GM23338 (cell line): ENCODE measurements at places on chromosomes 2 and 18. TPM values are rescaled to one million over a fixed set of nuclear protein-coding genes. Genes with fewer than 3 reads are reported as not detected.
A peak's percentile ranks its signal among the peaks of the same experiment; 100 is the strongest.

CCDC68 gene
- polyA plus RNA-seq: 2.0 and 3.7 TPM in 2 replicates

GAREM2 gene
- 3.8 and 4.1 TPM in 2 replicates for polyA plus RNA-seq

HOXD4 gene
- polyA plus RNA-seq: not detected in 2 replicates

SKOR2 gene
- 0.10 TPM in 1 of 2 replicates, not detected in the other for polyA plus RNA-seq

ZSCAN30 gene
- 7.0 and 12.3 TPM in 2 replicates for polyA plus RNA-seq

HOXD13 gene
- polyA plus RNA-seq: not detected in 2 replicates

DNA sequence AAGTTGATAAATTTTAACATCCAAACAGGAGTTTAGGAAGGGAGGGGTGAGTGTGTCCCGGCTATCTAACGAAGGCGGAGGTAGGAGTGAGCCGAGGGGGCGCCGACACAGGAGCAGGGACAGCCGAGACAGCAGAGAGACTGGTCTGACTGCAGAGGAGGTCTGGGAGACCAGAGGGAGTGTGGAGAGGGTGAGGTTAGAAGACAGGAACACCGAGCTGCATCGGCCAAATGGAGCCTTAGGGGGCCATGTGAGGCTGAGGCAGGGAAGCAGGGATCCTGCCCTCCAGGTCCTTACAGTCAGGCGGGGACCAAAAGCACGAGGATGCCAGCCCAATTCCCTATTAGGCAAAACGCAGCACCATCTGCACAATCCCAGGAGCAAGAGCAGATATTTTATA, 67.0 kb downstream of the SFXN5 start:
- DNase-seq: no peak

- DNase-seq: peak; percentile 5
These were observed 565.5 kb upstream of the CHAC2 start for GRCh38 chr2:53202063-53202462.

- no peak for DNase-seq
These were observed 6.8 kb upstream of the GAL3ST2 start for GRCh38 chr2:241769819-241770184.

GRCh38 chr18:987325-988186, 82.9 kb downstream of the ADCYAP1 start:
- no peak for DNase-seq

DNA sequence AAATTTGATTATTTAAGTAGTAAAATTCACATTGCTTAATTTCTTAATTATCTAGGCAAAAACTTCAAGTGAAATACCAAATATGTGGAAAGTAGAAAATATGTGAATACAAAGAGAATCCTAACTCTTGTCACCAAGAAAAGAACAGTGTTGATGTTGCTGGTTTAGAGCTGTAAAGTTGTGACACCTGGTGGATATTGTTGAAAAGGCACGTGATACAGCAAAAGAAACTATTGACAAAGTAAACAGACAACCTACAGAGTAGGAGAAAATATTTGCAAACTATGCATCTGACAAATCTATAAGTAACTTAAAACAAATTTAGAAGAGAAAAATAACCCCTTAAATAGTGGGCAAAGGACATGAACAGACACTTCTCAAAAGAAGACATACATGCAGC, 25.6 kb upstream of the ZC3H15 start:
- DNase-seq: peak; percentile 53

GRCh38 chr18:51383116-51383515, 185.6 kb upstream of the MEX3C start:
- DNase-seq: no peak

- no peak for DNase-seq
These were observed 25.6 kb downstream of the ARHGAP28 start for GRCh38 chr18:6755107-6755506.

DNA sequence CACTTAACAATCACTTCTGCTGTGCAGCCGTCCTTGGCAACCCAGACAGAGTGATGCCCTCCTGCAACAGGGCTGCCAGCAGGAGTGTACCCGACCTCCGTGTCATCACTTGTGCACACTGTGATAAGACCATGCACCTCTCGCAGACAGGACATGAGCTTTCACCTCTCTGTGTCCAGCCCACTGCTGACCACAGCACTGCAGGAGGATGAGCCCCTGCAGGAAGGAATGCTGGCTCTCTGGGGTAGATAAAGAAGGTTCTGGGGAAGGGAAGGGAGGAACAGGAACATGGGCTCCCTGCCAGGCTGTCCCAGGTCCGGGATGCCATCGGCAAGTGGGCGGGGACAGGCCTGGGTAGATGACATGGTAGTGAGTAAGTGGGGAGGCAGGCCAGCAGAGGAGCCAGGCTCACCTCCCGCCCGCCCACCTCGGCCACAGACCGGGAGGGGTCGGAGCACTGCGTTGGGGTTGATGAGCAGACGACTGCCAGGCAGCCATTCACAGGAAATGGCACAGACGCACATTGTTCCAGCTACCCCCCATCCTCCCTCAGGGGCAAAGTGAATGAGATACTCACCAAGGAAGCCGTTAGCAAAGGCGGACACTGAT, 18.6 kb upstream of the COL6A3 start:
- no peak for DNase-seq

DNA sequence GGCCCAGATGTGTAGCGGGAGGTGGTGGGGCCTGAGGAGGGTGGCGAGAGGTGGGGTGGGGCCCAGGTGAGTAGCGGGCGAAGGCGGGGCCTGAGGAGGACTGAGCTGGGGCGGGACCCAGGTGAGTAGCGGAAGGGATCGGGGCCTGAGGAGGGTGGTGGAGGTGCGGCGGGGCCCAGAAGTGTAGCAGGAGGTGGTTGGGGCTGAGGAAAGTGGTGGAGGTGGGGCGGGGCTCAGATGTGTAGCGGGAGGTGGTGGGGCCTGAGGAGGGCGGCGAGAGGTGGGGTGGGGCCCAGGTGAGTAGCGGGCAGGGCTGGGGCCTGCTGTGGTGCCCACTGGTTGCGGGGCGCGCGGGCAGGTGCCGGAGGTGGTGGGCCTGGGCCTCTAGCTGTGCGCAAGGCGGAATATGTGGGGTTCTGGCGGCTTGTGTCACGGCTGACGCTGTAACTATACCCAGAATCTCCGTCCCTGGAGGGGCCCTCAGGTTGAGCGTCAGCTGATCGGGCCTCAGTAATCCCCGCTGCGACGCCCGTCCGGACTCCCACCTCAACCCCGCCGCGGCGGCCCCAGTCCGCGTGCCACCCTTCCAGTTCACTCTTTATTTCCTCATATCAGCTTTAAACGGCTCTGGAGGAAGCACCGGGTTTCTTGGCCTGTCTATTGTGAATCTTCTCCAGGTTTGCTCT, 866 bp upstream of the SF3B6 start:
- no peak for DNase-seq

- no peak for DNase-seq
These were observed 30.6 kb upstream of the SLC35G4 start for GRCh38 chr18:11578799-11579198.

GRCh38 chr2:197059477-197059876, 133.0 kb upstream of the PGAP1 start:
- no peak for DNase-seq

GRCh38 chr18:3367491-3368091, 82.4 kb upstream of the TGIF1 start:
- DNase-seq: no peak

DNA sequence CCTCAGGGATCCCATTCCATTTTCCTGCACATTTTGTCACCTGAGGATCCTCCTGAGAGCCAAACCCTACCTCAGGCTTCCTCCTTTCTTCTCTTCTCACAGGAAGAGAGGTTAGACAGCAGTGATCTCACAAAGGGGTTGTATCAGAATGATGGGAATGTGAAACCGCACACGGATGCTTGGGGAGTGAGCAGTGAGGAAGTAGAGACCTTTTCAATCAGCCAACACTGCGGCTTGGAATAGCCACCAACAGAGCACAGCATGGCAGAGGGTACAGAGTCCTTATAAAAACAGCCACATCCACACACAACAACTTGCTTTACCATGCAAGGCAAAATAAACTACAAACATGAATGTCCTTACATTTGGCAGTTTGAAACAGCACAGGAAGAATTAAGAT, 8.7 kb downstream of the TMEM182 start:
- DNase-seq: no peak

DNA sequence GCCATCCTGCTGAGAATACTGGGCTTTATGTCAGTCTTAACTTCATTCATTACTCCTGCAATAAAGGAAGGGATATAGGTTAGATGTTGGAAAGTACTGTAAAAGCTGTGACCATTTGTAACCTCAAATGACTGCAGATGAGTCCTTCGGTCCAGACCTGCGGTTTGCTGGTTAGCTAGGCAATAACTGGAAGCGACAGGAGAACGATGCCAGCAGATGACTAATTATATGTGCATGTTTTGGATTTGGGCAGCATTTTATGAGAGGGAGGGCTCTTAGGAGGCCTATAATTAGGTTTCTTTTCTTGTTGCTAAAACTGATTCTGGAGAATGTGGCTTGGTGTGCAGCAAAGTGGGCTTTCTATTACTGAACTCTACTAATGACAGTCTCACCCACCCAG, 205.6 kb downstream of the TMEM182 start:
- DNase-seq: no peak

GRCh38 chr2:100818606-100819369, 1.2 kb upstream of the NPAS2 start:
- DNase-seq: peak; percentile 80

DNA sequence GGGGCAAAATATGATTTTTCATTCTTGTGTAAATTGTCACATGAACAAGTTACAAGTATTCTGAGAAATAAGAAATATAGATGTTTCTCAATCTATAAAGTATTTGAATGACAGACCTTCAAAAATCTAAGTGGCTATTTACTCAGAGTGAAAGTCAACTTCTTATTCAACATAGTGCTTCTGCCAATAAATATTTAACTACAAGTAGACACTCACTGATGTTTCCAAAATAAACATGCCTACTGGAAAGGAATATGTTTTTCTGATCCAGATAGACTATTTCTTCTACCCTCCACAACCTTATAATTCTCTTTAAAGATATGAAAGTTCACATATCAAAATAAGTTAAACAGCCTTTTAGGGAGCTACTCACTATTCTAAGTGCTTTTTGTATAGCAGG, 296.3 kb downstream of the DSC3 start:
- no peak for DNase-seq

- no peak for DNase-seq
These were observed 81.1 kb upstream of the CD302 start for GRCh38 chr2:159879051-159879604.

DNA sequence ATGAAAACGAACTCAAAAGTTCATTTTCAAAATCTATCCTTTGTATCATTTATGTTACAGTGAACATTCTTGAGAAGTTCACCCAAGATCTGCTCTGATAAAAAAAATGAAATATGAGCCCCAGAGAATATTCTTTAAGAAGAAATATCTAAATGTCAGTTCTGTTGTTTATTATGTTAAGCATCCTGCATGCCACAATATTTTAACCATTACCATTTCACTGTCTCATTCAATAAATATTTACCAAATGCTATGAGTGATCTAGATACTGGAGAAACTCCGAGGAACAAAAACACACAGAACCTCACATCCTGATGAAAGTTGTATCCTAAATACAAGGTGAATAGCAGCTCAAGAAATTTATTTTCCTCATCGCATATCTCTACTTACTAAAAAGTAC, 170.2 kb downstream of the ZNF385B start:
- DNase-seq: no peak

DNA sequence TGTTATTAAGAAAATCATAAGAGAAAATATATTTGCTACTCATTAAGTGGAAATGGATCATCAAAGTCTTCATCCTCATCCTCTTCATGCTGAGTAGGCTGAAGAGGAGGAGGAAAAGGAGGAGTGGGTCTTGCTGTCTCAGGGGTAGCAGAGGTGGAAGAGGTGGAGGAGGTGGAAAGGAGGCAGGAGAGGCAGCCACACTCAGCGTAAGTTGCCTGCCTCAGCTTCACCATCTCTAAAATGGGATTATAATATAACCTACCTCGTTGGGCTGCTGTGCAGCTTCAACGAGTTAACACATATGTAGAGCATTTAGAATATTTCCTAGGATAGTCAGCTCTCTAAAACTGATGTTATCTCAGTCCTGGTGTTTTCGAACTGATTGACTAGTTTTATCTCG, 4.3 kb upstream of the MYO1B start:
- no peak for DNase-seq

DNA sequence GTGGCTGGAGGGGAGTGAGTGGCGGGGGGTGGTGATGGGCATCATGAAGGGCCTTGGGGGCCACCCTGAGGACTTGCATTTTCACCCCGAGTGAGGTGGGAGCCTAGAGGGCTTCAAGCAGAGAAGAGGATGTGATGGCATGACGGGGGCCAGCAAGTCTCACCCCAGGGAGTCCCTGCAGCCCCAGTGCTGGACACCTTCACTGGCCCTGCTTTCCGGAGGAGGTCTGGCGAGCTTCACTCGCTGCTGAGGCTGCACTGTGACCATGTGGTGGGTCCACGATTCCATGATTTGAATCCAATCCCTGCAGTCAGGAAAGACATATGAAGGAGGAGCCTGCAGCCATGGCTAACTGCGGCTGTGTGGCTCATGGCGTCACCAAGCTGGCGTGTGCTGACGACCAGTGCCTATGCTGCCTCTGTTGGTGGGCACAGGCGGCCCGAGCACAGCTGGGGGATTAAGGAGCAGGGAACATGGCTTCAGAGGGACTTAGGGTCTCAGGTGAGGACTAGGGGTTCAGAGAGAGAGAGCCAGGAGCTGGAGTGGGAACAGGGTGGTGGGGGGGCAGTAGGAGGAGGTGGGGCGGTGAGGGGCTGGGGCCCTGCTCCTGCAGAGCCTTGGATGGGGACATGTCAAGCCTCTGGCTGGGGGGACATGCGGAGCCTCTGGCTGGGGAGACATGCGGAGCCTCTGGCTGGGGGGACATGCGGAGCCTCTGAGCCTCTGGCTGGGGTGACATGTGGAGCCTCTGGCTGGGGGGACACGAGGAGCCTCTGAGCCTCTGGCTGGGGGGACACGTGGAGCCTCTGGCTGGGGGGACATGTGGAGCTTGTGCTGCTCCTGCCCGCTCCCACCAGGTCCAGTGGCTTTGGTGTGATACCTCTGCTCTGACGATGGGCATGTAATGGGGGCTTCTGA, 3.6 kb downstream of the ZAP70 start:
- no peak for DNase-seq

DNA sequence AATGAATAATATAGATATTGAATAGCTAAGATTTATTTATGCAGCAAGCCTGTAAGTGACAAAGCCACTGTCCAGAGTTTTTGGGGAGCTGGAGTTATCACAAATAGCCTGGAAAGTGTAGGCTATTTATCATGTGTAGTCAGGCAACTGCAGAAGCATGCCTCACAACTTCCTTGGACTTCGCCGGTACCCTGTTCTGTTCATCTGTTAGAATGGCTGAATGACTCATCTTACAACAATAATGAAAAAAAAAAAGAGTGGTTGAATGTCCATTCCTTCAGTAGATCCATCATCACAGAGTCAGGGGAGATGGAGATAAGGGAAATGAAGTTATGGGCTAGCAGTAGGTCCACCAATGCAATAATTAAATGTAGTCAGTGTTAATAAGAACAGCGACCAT, 24.0 kb upstream of the ATP5MC3 start:
- DNase-seq: no peak
